ENCODE measurements at places on chromosomes 3 and 15.

DNA sequence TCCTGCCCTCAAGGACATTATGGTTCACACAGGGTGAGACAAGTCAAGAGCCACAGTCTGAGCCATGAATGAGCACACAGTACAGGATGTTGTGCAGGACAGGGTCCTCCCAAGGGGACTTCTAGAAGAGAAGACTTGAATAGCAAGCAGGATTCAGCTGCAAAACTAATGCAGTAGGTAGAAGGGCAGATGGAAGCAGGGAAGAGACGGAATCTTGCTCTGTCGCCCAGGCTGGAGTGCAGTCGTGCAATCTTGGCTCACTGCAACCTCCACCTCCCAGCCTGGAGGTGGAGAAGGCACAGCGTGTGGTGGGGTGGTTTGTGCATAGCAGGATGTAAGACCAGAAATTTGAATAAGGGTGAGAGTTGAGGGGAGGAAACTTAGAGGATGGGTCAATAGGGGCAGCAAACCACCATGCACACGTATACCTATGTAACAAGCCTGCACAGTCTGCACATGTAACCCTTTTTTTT lies 8.0 kb downstream of the BCL2L10 start:
- DNase-seq = no peak

- no peak for DNase-seq
Observed at GRCh38 chr3:71103430-71103921, 480.1 kb downstream of the FOXP1 start.

DNA sequence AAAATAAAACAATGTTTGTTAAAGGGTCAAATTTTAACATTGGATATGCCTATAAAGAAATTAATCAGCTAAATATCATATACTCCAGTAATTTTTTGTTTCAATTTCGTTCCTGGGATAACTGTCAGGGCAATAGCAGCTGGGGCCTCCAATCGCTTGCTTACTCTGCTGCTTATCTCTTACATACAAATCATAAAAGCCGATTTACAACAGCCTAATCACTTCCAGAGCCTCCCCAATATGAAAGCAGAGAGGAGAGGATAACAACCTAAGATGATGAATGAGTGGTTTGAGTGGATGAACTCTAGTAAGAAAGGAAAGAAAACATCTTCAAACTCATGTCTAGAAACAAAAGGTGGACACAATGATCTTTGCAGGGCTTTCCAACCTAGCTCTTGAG lies 80.7 kb upstream of the PSMD6 start:
- no peak for DNase-seq

DNA sequence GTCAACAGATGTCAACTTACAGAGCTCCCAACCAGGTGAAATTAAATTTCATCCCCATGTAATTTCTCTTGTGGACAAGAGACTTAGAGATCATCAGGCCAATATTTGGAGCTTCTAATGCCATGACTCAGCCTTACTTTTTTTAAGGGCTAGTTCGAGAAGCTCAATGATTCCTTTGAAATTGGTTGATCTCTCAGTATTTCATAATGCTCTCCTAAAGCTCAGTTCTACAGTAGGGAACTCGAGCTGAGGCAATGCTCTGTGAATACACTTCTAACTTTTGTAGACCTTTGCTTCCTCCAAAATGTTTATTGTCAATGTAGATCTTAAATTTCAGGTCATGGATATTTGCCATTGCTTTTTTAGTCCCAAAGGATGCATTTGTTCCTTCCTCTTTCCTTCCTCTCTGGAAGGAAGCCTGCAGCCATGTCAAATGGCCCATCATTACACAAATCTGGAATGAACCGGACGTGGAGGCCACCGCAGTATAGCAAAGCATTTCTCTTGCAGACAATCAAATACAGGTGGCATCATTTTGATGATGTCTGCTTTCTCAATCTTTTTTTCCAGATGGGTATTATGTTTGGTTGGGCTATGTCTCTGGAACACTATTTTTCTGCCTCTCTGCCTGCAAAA lies 28.3 kb downstream of the STARD5 start:
- DNase-seq = no peak

DNA sequence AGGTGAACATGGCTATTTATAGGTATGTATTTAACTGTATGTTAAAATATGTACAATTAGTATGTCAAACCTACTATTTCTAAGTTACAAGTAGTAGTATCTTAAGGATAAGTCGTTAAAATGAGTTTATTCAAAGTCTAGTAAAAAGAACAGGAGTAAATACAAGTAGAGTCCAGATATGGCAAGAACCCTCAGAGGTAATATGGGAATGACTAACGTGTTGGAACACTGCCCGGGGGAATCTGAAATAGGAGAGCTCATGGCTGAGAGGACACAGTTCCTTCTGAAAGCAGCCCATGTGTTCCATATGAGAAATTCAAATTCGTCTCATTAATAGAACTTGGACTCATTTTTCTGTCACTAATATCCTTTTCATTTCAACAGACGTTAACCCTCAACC lies 158.8 kb downstream of the CLSTN2 start:
- DNase-seq = no peak

GRCh38 chr15:49044002-49044401 lies 2.2 kb downstream of the SECISBP2L start:
- no peak for DNase-seq

DNA sequence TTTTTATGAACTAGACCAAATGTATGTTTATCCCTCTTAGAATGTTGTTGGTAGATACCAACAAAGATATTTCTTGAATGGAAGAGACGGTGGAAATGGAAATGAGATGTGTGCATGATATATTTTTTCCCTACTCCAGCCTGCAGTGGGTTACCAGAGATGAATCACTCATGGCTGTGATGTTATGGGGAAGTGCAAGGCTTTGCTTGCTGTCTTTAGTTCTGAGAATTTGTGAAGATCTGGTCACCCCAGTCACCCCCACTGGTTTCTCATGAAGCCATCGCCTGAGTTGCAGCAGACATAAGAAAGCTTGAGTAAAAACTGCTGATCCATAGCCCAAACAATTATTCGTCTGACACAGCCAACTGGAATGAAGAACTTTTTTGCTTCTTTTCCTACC lies 78.1 kb upstream of the EOMES start:
- DNase-seq = no peak

DNA sequence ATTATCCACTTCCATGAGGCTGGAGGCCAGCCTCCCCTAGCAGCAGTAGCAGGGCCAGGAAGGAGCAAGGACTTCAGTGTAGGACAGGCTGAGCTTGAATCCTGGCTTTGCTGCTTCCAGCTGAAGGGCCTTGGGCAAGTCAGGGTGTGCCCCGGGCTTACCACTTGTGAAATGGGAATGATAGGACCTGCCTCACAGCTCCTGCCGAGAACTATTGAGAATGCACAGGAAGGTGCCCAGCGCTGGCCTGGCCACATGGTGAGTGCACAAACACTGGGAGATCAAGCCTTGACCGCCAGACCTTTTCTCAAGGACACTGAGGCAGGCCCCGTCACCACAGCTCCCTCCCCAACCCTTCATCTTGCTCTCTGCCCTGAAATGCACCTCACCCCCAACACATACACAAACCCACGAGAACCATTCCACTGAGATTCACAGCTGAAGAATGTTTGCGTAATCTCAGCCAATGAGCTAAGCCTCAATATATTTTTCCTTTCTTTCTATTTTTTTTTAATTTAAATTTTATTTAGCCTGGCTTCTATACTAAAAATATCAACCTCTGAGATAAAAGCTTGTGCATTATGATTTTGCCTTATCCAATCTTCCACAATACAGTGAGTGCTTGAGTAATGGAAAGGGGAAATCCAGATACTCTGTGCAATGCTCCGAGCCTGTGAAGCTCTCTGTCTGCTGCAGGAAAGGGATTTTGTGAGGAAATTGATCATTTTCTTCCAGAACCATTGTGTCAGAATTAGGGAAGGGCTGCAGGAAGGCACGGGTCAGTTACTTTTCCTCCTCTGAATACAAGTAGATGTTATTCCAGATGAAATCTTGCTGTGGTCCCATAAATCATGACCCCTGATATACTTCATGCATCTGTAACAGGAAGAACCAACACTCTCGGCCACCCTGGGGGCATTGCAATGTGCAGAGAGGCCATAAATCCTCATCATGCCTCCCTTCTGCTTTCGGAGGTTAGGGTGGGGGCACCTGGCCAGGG lies 193.9 kb downstream of the TLE3 start:
- no peak for DNase-seq

DNA sequence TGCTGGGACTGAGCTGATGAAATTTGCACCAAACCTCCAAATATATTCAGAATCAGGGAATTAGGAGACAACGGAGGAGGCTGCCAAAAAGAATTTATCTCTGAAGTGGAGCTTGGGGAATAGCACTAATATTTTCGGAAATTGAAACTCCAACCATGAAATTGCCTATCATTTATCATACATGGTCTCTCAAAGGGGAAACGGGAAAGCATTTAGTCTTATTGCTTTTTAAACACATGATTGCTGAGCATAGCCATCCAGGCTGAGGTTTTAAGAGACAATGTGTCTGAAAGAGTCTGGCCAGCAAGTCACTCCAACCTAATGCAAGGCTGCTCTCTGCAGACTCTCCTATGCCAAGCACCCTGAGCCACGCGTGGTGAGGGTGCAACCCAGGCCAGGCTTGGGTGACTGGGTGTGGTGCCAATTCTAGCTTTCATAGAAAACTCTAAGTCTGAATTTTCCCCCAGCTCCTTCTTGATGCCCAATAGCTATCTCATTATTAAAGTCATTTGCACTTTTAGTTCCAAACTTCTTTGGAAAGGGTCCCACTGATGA lies 200.2 kb downstream of the RPLP1 start:
- no peak for DNase-seq

DNA sequence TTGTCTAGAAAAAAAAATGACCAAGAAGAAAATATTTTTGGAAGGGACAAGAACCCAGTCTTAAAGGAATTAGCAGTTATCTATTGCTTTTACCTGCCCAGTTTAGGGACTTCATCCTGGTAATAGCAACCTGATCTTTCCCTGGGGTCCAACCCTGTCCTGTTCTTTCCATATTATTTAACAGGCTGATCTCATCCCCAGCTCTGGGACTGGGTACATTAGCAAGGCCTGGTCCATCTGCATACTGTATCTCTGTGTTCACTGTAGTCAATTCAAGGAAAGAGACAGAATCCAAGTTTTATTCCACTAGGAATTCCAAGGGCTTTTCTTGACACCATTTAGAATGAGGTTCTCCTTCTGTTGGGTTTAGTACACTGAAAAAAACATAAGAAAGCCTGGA lies 191.7 kb upstream of the GADL1 start:
- no peak for DNase-seq

DNA sequence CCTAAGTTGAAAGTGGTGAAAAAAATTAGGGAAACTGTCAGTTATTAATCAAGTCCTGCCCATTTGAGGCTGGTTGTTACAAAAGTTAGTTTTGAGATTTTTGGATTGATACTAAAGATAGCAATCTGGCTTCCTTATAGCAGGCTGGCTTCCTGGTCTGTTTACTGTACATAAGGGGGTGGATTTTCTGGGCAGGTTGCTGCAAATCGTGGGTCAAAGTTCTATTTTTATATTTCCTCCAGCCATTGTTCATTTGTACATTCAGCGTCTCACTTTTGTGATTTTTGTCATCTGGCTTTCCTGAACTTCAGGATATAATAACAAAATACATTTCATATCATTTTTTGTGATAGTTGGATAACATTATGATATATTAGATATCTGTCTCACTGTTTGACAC lies 49.5 kb downstream of the CLDN1 start:
- DNase-seq = no peak

DNA sequence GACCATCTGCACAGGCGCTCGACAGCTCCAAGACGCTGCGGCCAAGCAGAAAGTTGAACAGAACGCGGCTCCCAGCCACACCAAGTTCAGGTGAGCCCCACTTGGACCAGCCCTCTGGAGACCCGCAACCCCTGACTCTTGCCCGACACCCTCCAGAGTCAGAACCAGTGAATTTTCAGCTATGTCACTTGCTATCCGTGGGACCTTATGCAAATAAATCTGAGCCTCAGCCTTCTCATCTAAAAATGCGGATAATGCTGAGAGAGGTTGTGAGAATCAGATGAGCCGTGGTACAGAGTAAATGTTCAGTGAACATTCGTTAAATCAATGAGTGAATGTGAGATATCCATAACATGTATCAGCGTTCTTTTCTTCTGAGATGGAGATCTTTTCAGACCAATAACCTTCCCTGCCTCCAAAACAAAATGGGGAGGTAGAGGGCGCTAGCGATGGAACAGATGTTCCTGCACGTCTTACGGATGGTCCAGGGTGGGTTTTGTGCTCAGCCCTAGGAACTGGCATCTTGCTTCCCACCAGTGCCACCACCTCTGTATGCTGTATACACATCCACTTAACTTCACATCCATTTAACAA lies 524 bp downstream of the MRPS11 start:
- DNase-seq = peak; percentile 43

DNA sequence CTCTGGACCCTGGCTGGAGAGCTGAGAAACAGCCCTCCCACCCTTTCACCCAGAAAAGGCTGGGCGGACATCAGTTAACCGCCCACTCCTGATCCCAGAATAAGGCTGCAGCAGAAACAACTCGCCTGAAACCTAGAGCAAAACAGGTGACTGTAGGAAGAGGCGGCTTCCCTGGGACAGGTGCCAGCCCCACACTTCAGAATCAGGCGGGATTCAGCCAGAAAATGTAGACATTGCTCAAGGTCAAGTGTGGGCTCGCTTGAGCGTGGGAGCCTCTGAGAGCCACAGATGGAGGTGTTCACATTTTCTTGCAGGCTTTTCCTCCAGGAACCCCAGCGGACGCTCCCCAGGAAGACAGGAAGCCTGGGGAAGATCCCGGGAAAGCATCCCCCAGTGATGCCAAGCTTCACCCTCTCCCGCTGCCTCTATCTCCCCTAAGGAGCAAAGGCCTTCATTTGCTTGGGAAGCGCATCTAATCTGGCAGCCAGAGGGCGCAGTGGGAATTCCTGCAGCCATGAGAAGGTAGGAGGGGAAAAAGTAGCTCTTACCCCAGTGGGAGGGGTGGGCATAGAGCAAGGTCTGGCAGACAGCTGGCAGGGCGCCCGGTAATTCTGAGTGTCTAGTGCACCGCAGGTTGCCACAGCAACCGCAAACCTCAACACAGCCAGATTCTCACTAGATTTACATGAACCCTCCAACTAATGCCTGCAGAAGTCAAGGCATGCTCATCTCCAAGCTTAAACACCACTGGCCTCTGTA lies 77.7 kb downstream of the OCA2 start:
- peak; percentile 88 for DNase-seq

DNA sequence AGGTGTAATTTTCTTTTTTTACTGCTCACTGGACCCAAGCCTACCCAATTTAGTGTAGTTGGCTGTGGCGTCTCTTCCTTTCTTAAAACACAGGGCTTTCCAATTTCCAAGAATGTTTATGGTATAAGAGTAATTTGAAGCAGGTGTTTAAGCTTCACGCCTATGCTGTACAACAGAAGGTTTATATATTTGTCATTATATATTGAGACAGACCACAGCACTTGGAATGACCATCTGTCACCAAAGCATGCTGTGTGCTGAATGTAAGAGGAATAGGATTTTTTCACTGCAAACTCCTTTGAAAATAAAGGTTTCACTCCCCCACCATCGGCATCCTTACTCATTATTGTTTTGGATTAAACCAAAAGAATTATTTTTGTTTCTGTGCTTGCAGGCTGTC lies 325.7 kb downstream of the OTOL1 start:
- DNase-seq = no peak

DNA sequence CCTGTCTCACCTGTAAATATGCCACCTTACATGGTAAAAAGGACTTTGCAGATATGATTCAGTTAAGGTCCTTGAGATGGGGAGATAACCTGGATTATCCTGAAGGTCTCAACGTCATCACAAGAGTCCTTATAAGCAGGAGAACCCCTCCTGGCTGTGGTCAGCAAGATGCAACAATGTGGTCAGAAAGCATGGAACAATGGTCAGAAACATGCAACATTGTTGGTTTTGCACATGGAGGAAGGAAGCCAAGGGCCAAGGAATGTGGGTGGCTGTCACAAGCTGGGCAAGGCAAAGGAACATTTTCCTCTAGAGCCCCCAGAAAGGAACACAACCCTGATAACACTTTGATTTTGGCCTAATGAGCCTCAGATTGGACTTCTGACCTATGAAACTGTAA lies 9.4 kb upstream of the SUMF1 start:
- DNase-seq = no peak
